ENCODE measurements at places on chromosomes 11 and 22.

GRCh38 chr11:73176874-73177155, 34.7 kb upstream of the FCHSD2 start:
- no peak for DNase-seq

GRCh38 chr22:49738566-49738965, 89.1 kb downstream of the BRD1 start:
- DNase-seq: no peak

- no peak for DNase-seq
These were observed 120.8 kb upstream of the ARHGAP20 start for GRCh38 chr11:110833033-110833484.

DNA sequence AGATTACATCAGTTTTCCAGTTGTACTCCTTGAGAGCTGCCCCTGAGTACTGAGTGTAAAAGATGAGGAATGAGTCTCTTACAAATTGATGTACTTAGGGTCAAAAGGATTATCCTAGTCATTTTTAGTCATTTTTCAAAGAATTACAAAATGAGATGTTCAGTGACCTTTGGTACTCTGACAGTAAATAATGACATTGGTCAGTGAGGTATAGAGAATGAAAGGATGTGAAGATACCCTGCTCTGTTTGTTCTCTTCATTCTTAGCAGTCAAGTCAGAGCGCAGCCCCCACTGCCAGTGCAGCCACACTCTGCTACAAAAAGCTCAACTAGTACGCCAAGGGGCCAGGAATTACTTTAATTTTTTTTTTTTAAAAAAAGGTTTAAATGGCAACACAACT, 4.1 kb upstream of the ESAM start:
- DNase-seq: no peak

DNA sequence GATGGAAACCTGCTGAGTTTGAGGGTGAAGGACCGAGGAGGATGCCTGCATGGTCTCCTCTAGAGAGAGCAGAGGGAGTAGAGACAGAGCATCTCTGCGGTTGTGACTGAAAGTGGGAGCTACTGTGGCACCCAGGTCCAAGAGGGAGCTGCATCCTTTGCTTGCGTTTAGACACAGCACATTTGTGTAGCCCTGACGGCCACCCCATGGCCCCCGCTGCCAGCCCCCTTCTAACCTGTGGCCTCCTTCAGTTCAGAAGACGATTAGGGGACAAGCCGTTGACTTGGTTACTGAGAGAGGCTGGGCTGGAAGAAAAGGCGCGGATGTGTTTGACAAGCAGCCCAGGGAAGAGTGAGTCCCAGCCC, 690.9 kb downstream of the BRD1 start:
- no peak for DNase-seq

- peak; percentile 14 for DNase-seq
These were observed 133.6 kb upstream of the C11orf58 start for GRCh38 chr11:16604794-16605388.

DNA sequence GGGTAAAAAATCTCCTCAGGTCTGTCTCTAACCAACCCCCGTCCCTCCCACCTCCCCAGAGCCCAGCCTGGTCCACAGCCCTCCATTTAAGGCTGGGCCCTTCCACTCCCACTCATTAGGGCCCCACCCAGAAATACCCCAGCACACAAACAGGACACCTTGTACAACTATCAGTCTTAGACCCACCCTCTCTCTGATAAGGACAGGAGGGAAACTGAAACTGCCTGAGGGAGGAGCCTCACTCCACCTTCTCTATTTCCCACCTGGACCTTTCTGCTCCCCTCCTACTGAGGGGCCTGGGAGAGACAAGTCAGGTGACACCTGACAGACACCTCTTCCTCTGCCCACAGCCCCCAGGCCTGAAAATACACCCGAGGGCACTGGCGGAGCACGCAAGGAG, 90.2 kb downstream of the PLEKHA7 start:
- DNase-seq: peak; percentile 34

- DNase-seq: no peak
These were observed 64.0 kb downstream of the CCDC81 start for GRCh38 chr11:86438685-86439084.

DNA sequence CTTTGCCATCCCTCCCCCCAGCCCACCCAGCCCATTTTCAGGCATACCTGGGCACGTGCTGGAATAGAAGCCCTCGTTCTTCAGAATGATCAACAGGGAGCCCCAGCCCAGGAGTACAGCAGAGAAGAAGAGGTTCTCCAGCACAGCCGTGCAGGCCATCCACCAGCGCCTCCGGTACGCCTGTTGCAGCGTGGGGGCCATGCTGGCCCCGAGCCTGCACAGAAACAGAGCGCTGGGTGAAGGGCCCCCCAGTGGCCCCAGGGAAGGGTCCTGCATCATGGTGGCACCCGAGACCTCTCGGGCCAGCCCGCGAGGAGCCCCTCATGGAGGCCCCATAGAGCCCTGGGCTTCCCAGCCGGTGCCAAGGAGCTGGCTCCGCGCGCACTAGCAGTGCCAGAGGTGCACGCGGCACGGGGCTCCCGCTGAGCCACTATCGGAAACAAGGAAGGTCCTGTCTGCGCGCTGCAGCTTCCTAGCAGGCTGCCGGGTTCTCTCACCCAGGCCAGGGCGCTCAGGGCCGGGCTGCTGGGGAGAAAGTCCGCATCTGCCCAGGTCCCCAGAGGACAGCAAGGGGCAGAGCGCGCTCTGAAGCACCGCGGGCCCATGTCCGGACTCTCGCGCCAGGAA, 1.5 kb downstream of the SLC43A1 start:
- DNase-seq: peak; percentile 71

GRCh38 chr22:26806445-26807175, 149.2 kb downstream of the MIAT start:
- no peak for DNase-seq

- no peak for DNase-seq
These were observed 193.0 kb upstream of the SNX19 start for GRCh38 chr11:131109257-131109656.

- DNase-seq: peak; percentile 63
These were observed 37.4 kb downstream of the PDGFB start for GRCh38 chr22:39207141-39208012.

- no peak for DNase-seq
These were observed 64.6 kb downstream of the LINC01488 start for GRCh38 chr11:69545976-69546617.

DNA sequence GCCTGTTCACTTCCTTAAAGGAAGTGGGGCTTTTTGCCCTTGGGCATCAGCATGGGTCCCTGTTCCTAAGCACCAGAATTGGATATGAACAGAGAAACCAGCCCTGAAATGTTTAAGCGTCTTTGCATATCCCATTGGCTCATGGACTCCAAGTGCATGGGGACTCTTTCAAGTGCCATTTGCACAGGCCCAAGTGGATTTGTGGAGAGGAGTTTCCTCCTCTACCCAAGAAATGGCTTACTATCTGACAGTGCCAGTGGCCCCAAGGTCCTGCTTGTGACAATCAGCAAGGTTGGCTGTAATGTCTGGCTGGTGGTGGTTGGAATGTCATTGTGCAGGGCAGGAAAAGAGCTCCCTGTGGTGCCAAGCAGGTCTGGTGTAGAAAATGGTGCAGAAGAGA, 4.0 kb downstream of the TOMM22 start:
- no peak for DNase-seq

DNA sequence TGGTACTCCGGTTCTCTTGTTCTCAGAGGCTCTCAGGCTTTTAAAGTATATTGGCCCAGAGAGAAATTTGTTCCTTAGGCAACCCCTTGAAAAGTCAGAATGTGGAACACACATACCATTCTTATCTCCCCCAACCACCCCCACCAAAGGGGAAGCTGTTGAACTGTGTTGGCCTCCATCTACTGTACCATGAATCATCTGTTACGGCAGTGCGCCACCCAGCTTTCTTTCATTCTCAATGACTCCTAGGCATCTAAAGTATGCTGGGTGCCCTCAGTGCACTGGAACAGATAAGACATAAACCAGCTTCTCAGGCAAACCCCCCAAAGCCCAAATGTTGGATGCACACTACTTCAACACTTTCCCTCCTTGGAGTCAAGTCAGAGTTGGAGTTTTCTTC, 696.2 kb upstream of the TENM4 start:
- DNase-seq: no peak

GRCh38 chr11:114284021-114284420, 12.2 kb upstream of the NNMT start:
- DNase-seq: peak; percentile 74

- DNase-seq: no peak
These were observed 9.1 kb upstream of the CCDC81 start for GRCh38 chr11:86365546-86365945.

GRCh38 chr11:13039126-13039525, 30.0 kb downstream of the RASSF10 start:
- no peak for DNase-seq

DNA sequence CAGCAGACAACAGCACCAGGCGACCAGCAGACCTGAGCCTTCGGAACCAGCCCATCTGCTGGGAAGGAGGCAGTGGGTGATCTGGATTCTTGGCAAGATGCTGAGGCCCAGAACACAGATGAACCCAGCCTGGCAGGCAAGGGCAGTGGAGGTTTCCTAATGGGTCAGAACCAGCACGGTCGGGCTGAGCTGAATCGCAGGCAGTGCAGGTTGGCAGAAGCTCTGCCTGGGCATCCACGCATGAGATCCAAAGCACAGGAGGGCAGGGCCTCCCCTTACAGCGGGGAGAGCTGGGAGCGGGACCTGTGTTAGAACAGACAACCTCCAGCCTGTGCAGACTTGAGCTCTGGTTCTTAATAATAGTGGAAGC, 47.5 kb downstream of the DSCAML1 start:
- DNase-seq: no peak

DNA sequence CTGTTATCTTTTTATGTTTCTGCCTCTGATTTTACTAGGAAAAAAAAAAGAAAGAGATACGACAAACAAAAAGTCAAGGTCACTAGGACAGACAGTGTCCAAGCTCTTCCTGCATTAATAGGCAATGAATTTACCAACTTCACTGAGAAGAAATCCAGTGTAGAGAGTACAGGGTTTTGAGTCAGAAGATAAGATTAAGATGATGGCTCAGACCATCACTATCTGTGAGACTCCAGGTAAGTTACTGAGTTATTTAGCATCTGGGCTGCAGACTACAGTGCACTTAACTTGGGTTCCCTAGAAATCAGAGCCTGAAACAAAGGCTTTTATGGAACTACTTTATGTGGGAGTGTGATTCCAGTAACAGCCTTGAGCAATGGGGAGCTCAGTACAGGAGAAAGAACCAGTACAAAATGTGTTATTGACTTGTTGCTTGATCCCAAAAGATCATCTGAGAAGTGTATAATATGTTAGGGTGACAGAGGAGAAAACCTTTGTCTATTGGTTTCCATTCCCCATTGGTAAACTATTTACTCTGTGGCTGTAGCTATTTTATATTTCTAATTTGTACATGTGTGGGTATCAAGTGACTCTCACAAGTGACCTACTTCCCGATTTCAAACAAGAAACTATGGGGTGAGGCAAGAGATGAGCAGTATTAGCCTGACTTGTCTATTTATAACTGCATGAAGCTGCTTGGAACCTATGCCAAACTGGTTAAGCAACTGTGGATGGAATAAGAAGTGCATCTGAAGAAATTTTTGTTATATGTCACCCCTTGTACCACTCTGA, 395.8 kb downstream of the RAB38 start:
- no peak for DNase-seq

- DNase-seq: no peak
These were observed 7.7 kb downstream of the YWHAH start for GRCh38 chr22:31952094-31952401.

DNA sequence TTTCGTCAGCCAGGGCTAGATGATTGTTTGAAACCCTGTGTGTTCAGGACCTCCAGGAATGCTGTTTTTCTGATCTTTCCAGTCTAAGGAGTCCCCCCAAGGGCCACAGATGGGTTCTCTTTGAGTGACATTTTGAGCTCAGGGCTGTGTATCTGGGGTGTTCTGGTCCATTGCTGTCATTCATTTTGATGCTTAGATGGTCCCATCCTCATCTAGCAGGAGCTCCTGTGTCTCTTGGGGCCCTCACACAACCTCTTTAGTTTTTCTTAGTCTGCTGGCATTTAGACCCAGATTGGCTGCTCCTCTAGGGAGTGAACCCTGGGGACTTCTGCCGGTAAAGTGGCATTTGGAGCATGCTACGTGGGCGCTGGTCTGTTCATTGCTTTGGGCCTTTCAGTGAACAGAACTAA, 39.1 kb downstream of the MED15 start:
- DNase-seq: no peak

DNA sequence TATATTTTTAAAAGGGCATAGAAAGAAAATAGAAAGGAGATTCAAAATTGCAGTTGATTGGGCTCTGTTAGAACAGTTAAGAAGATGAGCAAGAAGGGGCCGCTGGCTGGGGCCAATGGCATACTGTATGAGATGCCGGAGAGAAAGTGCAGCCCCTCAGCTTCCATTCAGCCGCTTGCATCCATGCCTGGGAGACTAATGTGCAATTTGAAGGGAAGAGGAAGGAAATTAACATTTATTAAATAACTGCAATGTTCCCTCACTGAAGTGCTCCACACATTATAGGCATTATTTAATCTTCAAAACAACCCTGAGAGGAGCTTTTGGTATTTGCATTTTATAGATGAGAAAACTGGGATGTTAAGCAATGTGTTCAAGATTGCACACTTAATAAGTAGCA, 44.7 kb upstream of the CSNK2A3 start:
- DNase-seq: no peak

DNA sequence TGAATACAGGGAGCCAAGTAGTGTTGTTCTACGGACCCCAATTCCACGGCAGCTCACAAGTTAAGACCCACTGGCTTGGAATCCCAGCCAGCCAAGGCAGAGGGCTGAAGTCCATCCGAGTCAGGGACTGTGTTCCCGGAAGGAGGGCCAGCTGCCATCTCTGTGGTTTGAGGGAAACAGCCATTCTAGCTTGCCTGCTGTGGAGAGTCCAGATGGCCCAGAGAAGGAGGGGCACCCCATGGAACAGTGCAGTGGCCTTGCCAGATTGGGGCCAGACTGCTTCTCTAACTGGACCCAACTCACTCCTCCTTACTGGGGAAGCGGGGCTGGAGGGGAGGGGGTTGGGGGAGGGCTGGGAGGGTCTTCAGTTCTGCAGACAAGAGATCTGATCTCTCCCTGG, 156.4 kb downstream of the FAM181B start:
- DNase-seq: no peak

DNA sequence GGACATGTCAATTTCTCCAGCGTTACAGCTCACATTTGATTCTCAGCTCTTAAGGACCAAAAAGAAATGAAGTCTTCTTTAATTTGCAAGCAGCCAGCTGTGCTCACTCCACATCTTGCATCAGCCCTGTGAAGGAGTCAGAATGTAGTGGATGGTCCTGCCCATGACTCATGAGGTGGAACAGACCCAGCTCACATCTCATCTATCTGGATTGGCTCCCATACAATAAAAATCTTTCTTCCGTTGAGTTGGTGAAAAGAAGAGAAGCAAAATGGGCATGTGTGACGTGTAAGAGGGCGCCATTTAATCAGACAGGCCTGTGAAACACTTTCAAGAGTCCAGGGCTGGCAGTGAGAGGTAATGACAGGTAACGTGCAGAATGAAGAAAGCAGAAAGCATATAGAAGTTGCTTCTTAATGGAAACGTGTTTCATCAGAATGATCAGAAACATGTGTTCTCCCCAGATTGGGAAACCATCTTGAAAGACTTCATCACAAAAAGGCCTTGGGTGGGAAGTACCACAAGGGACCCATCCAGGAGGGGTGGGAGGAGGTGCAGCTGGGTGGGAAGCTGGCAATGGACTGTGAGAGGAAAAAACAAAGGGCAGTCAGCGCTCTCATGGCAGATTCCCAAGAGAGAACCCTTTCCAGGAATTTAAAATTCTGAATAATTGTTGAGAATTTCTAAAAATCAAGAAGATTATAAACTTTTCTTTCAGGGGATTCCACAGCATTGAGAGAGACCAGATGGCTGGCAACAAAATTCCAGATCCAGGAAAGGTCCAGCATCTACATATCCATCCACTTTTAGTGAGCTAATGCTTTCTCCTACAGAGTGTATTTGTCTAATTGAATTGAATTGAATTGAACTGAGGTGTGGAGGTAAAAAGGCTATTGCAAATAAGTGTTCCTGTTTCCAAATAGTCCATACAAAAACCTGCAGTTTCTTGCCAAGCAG, 57.0 kb downstream of the ETS1 start:
- no peak for DNase-seq

Data from NCI-H146 (cell line).